T-helper 17 cell (primary cell): ENCODE measurements at places on chromosomes 13 and 19. TPM values are rescaled to one million over a fixed set of nuclear protein-coding genes. Genes with fewer than 3 reads are reported as not detected.

Gene SLC7A9
- total RNA-seq, result 0.30 TPM

Gene TFPT
- total RNA-seq, result 14.9 TPM

Gene ZNF566
- 7.8 TPM for total RNA-seq

Gene SHISA7
- total RNA-seq, result not detected

Gene KDELR1
- total RNA-seq, result 34.0 TPM

Gene SPC24
- total RNA-seq, result 0.89 TPM

Gene OR7D4
- total RNA-seq, result not detected

Gene PINLYP
- 0.52 TPM for total RNA-seq

Gene TTYH1
- total RNA-seq, result not detected

Gene MYO1F
- total RNA-seq, result 270 TPM

Gene RAB20
- 1.4 TPM for total RNA-seq
